ENCODE measurements at places on chromosomes 2 and 18.

DNA sequence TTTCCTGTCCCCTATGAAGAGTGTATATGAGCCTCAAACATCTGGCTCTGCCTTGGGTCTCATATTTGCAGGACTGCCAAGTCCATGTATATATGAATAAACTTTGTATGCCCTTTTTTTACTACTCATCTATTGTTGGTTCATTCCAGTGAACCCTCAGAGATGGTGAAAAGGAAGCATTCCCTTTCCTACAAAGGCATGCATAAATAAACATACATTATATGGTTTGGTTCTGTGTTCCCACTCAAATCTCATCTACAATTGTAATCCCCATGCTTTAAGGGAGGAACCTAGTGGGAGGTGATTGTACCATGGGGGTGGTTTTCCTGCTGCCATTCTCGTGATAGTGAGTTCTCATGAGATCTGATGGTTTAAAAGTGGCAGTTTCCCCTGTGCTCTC, 534.2 kb downstream of the SPAG16 start:
- no peak for DNase-seq

DNA sequence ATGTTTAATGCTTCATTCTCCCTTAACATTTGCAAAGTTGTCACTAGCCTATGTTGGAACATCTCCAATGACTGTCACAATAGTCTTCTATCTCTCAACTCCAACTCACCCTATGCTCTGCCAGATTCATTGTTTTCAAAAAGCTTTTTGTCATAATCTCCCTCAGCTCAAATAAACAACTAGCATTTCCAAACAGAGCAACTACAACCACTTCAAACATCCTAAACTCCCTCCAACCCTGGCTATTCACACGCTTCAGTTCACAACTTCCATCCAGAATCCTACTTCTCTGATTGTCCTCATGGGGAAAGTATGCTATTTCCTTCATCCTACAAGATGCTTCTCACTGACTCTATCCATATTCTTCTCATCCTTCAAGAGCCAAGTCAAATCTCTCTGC, 139.2 kb upstream of the VRK2 start:
- DNase-seq = no peak

- no peak for DNase-seq
Measured at GRCh38 chr2:170830166-170830565, 13.5 kb downstream of the GAD1 start.

DNA sequence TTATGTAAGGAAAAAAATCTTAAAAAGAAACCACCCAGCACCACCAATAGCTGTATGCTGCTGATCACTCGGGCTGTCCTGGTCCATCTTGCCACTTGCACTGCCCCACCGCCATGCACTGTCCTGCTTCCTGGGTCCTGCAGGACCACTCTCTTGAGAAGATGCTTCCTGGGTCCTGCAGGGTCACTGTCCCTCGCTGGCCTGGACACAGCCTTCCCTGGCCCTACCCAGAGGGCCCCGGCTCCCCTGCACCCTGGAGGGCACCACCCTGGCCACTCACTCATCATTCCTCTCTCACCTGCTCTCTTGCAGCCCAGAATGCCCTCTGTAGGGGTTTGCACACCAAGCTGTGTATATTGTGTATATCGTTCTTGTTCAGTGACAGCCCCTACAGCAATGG, 2.4 kb upstream of the OTOS start:
- no peak for DNase-seq

GRCh38 chr2:197911667-197912066, 107.3 kb downstream of the PLCL1 start:
- no peak for DNase-seq

GRCh38 chr2:136424112-136424511, 306.2 kb upstream of the CXCR4 start:
- DNase-seq = no peak
